ENCODE measurements at places on chromosomes 2 and 18.

- no peak for DNase-seq
These were observed 22.3 kb downstream of the DNAH7 start for GRCh38 chr2:196046123-196046917.

DNA sequence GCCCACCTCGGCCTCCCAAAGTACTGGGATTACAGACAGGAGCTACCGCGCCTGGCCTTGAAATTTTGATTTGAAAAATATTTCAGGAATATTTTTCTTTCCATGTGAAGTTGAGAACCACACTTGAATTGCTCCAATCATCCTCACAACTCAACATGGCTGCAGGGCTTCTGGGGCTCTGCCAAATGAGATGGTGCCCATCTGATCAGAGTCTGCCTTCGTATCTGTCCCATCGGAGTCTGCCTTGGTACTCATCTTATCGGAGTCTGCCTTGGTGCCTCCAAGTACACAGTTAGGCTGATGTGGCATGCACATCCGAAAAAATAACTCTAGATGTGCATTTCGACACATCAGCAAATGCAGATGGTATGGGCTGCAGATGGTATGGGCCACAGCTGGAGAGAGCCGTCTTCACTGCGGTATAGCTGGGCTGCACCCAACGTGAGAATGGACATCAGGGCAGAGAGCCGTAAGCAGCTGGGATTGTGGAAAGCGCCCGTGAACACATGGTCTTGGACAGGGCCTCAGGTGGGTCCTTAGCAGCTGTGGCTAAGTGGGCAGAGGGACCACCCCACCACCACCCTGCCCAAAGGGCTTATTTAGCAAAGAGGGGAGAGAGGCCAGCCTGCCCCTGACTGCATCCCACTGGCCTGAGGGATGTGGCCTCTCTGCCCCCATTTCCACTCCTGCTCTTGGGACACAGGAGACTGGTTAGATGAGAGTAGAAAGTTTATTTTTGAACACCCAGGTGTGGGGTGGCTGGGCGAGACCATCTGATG is 52.1 kb upstream of the RBM44 start:
- no peak for DNase-seq

- no peak for DNase-seq
These were observed 65.0 kb upstream of the ZNF236 start for GRCh38 chr18:76757335-76757734.

DNA sequence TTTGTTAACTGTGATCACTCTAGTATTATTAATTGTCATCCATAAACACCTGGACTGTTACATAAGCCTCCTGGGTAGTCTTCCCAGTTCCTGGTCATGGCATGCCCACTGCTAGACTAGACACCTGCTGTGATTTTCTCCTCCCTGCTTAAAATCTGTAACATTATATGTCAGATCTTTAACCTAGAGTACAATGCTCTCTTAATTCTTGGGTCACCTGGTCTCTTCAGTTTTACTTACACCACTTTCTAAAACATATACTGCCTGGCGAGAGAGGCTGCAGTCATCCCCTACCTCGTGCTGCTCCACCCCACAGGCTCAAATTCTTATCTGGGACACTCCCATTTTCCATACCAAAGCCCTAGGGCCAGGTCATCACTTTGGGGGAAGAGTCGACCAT is 161.3 kb downstream of the CDH2 start:
- DNase-seq: no peak

- no peak for DNase-seq
These were observed 294.5 kb upstream of the NT5C1B start for GRCh38 chr2:18883616-18884456.

DNA sequence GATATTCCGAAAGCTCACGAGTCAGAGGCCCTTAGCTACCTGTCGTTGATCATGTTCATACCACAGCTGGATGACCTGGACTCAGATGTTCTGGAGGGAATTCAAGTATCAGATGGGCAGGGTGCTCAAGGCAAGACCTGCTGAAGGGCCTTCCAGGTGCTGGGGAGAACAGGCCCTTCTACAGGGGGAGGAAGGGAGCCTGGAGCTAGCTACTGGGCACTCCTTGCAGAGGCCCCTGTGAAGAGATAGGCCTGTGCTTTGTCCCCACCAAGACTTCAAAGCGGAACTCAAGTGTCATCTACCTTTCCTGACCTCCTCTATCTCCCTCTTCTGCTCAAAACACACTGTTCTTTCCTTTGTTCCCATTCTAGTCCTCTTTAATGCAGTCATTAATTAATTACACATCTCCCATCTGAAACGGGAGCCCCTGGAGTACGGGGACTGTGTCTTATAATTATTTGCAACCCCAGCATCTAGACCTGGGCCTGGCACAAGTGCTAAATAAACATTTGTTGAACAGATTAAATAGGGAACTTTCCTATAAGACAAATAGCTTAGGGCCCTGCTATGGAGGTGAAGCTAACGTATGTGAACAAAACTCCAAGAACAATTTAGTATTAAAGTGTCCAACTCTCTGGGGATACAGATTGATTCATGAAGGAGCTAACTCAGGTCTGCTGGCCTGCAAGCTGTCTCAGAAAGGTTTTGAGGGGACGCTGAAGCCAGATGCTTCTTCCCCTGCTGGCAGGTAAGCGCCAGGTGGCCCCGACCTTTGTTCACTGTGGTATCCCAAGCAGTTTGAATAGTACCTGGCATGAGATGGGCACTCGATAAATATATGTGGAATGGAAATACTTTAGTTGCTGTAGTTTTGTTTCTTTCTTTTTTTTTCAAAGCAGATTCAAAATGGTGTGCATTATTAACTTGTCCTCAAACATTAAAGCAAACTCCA is 22.0 kb downstream of the RHOB start:
- DNase-seq: no peak

- DNase-seq: no peak
These were observed 88.6 kb upstream of the EML6 start for GRCh38 chr2:54634564-54635511.

DNA sequence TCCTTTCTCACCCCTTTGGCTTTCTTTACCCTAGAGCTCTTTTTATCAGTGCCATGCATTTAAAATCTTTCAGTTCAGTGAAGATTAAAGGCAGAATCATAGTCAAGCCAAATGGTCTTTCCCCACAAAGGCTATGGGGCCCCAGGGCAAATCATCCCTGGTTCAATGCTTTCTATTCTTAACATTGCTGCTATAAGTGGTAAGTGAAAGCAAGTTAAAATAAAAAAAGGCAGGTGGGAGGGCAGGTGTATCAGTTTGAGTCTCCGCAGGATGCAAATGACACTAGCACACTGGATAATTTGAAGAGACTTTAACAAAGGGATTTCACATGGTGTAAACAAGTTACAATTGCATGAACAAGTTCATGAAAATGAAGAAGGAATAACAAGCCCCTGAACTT is 757.4 kb downstream of the SATB2 start:
- no peak for DNase-seq

Measured in DMS 273 treated with DMSO at 0.1 percent for 48 hours (cell line).